ENCODE measurements at places on chromosomes 1 and 21.

GRCh38 chr1:109517337-109517736, 7.8 kb upstream of the AMIGO1 start:
- no peak for DNase-seq

DNA sequence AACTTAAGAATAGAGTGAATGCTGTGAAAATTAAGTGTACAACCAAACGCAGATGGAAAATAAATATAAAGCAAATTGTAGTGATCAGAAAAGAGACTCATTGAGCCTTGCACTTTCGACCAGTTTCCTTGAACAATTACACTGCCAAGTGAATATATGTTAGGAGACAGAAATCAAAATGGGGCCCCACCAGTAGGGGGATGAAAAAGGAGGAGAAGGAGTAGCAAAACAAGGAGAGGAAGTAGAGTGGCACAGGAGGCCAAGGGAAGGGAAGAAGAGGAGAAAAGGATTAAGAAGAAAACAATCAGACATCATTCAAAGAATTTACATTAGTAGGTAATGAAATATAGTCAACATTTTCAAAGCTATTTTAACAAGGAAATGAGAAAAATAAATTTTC, 1770.6 kb downstream of the PLA2G4A start:
- no peak for DNase-seq

GRCh38 chr1:65174585-65174984, 26.6 kb downstream of the AK4 start:
- DNase-seq = peak; percentile 95

DNA sequence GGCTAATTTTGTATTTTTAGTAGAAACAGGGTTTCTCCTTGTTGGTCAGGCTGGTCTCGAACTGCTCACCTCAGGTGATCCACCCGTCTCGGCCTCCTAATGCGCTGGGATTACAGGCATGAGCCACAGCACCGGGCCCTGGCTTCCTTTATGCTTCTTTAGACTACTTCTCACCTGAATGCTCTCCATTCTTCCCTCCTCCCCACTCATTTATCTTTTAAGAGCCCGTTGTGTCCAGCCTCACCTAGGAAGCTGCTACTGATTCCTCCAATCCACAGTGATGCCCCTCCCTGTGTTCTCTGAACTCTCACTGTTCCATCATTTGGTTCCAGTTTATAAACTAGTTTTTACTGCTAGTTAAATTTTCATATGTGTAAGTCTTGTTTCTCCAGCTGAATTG, 44.9 kb upstream of the NR5A2 start:
- DNase-seq = no peak

DNA sequence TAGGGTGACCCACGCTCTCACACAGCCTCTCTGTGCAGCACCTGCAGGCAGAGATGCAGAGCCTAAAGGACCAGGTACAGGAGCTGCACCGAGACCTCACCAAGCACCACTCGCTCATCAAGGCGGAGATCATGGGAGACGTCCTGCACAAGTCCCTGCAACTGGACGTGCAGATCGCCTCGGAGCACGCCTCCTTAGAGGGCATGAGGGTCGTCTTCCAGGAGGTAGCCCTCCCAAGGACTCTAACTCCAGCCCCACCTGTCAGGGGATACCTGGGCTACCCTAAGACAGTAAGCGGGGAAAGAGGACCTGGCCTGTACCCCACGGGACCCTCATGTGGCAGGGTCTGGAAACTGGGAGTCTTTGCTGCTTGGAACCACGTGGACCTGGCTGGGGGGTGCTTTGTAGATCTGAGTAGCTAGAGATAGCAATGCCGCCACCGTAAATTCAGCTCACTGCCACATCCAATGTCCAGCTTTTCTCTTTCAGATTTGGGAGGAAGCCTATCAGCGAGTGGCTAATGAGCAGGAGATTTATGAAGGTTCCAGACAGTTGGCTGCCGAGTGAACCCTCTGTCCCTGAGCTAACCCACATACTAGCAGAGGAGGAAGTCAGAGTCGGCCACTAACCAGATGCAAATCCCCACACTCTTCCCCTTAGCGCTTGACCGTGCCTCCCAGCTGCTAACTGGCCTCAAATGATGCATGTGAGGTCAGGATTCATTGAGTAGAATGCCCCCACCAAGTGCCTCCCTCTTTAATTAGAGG, 6.5 kb downstream of the RNF207 start:
- no peak for DNase-seq

- DNase-seq = peak; percentile 57
Measured at GRCh38 chr21:14923468-14923867, 141.3 kb downstream of the NRIP1 start.

- no peak for DNase-seq
Measured at GRCh38 chr1:18972531-18972930, 16.1 kb upstream of the IFFO2 start.

GRCh38 chr1:110714374-110714995, 39.7 kb upstream of the KCNA3 start:
- no peak for DNase-seq

DNA sequence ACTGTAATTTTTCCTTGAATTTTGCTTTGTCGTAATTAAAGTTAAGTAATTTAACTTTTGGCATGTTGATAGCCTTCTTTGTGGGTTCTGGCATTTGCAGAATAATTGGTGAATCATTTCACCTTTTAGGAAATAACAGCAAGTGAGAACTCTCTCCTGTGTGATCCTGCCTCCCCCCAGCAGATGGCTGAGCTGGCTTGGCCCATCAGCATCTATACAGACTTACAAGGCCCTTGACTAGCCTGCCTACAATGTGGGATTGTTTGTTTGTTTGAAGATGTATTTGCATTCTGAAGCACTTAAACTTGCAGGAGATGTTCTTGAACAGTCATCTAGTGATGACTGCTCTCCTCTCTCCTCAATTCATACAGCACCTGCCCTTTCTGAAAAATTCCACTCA, 55.9 kb downstream of the MACO1 start:
- peak; percentile 29 for DNase-seq
